Stimulated activated CD8-positive, alpha-beta memory T cell treated with anti-CD3 and anti-CD28 coated beads, Interleukin-7, amount 100 ng/mL, for 4 hours (primary cell): ENCODE measurements at places on chromosomes 12 and 14.

- DNase-seq = no peak
Measured at GRCh38 chr14:45377166-45377565, 124.2 kb upstream of the MIS18BP1 start.

- no peak for DNase-seq
Measured at GRCh38 chr12:27549236-27549800, 25.3 kb downstream of the PPFIBP1 start.

DNA sequence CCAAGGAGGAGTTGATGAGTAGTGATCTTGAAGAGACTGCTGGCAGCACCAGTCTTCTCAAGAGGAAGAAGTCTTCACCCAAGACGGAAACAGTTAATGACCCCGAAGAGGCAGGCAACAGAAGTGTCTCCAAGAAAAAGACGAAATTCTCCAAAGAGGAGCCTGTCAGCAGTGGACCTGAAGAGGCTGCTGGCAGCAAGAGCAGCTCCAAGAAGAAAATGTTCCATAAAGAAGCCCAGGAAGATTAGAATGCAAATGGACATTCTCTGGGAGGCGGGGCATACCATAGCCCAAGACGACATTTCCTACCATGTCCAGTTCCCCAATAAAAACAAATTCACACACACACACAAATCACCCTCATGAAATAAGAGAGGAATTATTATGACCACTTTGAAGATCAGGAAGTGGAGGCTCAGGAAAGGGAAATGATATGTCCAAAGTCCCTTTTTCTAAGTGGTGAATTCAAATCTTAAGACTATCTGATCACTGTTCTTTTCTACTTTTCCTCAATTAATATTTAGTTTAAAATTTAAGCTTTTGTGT, 131.8 kb downstream of the PAWR start:
- DNase-seq = no peak

DNA sequence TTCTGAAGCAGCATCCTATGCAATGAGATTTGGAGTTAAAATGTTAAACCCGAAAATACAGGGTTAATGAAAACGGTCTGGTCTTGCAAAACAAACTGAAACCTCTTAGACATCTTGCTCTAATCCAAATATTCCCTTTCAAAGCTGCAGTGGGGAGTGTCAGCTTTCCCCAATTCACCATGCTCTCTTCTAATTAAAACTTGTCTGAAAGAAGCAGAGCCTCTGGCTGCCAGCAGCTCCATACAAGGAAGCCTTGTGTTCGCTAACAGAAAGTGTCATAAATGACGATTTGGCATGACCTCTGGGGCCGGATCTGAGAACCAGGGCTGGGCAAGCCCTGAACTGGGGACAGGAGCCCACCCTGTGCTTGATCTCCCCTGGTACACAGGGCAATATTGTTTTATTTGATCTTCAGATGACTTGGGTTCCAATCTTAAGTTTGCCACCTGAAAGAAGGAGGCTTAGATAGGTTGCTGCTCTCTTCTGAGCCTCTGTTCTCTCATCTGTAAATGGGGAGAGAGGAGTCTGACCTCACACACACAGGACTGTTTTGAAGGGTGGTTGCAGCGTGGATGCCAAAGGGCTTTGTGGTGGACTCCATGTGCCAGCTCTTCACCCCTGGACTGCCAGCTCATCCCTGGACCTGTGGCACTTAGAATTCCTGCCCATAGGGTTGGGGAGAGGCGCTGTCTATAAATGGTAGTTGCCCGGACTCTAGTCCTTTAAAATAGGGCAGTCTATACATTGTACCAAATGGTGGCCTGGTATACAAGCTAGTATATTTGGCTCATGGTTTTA, 7.8 kb downstream of the KMT5A start:
- no peak for DNase-seq

DNA sequence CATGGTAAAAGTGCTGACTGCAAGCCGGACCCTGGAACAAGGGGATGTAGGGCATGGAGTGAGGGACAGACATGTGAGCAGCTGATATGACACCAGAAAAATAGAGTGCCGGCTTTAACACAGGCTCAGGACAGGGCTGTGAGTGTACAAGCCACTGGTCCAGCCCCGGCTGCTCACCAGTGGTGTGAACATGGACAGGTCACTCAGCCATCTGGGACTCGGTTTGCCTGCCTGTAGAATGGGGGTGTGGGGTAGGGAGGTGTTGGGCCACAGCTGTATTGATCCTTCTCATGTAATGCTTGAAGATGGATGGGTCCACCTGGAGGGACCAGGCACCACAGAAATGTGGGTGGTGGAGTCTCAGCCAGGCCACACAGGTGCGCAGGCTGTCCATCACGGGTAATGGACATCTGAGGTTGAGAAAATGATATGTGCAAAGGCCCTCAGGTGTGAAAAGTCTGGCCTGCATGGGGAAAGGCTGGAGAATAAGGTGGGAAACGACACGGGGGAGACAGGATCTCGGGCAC, 10.6 kb upstream of the KRT74 start:
- no peak for DNase-seq
